ENCODE measurements at places on chromosomes 11 and 22. TPM values are rescaled to one million over a fixed set of nuclear protein-coding genes. Genes with fewer than 3 reads are reported as not detected.

The ARHGAP20 gene
- total RNA-seq = 3.5 TPM

The DEUP1 gene
- total RNA-seq = under 0.01 TPM

The IFITM1 gene
- 48.6 TPM for total RNA-seq

The PAK1 gene
- total RNA-seq = 44.2 TPM

The HEPN1 gene
- not detected for total RNA-seq

The C22orf15 gene
- 0.72 TPM for total RNA-seq

The FXYD6 gene
- not detected for total RNA-seq

The STX3 gene
- 51.4 TPM for total RNA-seq

The TRPC6 gene
- under 0.01 TPM for total RNA-seq

The KLHL35 gene
- 4.3 TPM for total RNA-seq

The TIRAP gene
- 10.6 TPM for total RNA-seq

The LUZP2 gene
- not detected for total RNA-seq

The MRGPRX3 gene
- total RNA-seq = not detected

The C1QTNF4 gene
- not detected for total RNA-seq

The PKP3 gene
- total RNA-seq = 2.5 TPM

The F2 gene
- total RNA-seq = not detected

The SCUBE2 gene
- 2.7 TPM for total RNA-seq

The P2RY2 gene
- total RNA-seq = 0.36 TPM

The EI24 gene
- 76.0 TPM for total RNA-seq

The NLRP6 gene
- total RNA-seq = not detected

The PHOX2A gene
- total RNA-seq = not detected

The C22orf23 gene
- total RNA-seq = 0.72 TPM

The FZD4 gene
- 12.7 TPM for total RNA-seq

The RPS19BP1 gene
- total RNA-seq = 34.7 TPM

The OR52I2 gene
- total RNA-seq = not detected

The XKR3 gene
- not detected for total RNA-seq

The POU2AF3 gene
- total RNA-seq = 0.36 TPM

The CFL1 gene
- 704 TPM for total RNA-seq

The TAF10 gene
- 23.5 TPM for total RNA-seq

The RPS6KA4 gene
- 39.4 TPM for total RNA-seq

The FIBIN gene
- total RNA-seq = 30.0 TPM

The SLC29A2 gene
- 0.29 TPM for total RNA-seq

The IGSF9B gene
- total RNA-seq = 0.36 TPM

The GTSE1 gene
- total RNA-seq = 1.8 TPM

The YWHAH gene
- 151 TPM for total RNA-seq

The SLC35E4 gene
- total RNA-seq = 13.0 TPM

The TMEM86A gene
- 4.1 TPM for total RNA-seq

The MS4A4E gene
- not detected for total RNA-seq

The YPEL1 gene
- total RNA-seq = 2.2 TPM

The GUCY1A2 gene
- total RNA-seq = under 0.01 TPM

The UBQLNL gene
- 0.29 TPM for total RNA-seq
